ENCODE measurements at places on chromosomes 3 and 15. TPM values are rescaled to one million over a fixed set of nuclear protein-coding genes. Genes with fewer than 3 reads are reported as not detected.

DUOX2 gene
- 0.08 TPM for total RNA-seq

SPCS1 gene
- total RNA-seq, result 328 TPM

- DNase-seq, result no peak
Observed at GRCh38 chr15:50758712-50759205, 6.7 kb downstream of the SPPL2A start.

ALS2CL gene
- 12.5 TPM for total RNA-seq
